ENCODE measurements at places on chromosomes 12 and 14.

DNA sequence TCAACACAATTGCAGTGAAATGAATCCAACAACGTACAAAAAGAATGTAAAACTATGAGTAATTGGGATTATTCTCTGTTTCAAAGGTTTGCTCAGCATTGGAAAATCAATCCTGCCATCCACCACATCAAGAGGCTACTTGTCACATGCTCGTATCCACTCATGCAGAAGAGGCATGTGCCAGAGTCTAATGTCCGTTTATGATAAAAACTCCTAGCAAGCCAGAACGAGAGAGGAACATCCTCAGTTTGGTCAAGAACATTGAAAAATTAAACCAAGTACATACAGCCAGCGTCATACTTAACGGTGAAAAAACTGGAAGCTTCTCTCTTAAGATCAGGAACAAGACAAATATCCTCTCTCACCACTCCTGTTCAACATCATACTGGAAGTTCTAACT lies 563.9 kb upstream of the TMEM132C start:
- DNase-seq: no peak

- no peak for DNase-seq
Measured at GRCh38 chr14:78075033-78075432, 95.1 kb upstream of the NRXN3 start.

- no peak for DNase-seq
Measured at GRCh38 chr14:56213306-56213705, 95.1 kb downstream of the PELI2 start.

- no peak for DNase-seq
Measured at GRCh38 chr12:42442311-42442759, 116.4 kb downstream of the PPHLN1 start.

- no peak for DNase-seq
Measured at GRCh38 chr12:65882486-65882885, 58.2 kb downstream of the HMGA2 start.

- DNase-seq: no peak
Measured at GRCh38 chr14:69375722-69376121, 22.4 kb downstream of the ERH start.

GRCh38 chr14:92443741-92444140 lies 69.8 kb upstream of the RIN3 start:
- DNase-seq: no peak

DNA sequence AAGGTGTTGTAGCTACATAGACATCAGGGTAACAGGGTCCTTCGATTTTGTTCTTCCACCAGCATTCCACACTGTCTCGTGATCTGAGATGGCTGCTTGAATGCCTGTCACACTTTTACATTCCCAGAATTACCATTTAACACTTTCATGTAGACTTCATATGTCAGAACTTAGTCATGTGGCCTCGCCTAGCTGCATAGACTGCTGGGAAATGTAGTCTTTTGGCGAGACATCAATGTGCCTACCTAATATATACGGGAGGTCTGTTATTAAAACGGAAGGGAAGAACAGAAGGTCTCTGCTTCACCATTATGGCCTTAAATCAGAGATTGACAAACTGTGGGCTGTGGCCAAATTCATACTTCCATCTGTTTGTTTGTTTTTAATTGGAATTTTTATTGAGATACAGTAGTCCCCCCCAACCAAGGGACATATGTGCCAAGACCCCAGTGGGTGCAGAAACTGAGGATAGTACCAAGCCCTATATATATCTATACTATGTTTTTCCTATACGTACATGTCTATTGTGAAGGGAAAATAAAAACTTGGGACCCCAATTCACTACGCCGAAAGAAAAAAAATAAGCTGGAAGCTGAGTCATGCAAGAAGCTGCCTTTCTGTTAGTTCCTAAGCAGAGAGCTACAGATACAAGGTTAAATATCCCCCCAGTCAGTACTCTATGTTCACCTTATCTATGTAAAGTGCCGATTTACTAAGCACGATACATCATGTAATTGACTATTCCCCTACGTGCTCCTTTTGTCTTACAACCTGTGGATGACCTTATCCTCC lies 11.3 kb upstream of the HRK start:
- DNase-seq: no peak

DNA sequence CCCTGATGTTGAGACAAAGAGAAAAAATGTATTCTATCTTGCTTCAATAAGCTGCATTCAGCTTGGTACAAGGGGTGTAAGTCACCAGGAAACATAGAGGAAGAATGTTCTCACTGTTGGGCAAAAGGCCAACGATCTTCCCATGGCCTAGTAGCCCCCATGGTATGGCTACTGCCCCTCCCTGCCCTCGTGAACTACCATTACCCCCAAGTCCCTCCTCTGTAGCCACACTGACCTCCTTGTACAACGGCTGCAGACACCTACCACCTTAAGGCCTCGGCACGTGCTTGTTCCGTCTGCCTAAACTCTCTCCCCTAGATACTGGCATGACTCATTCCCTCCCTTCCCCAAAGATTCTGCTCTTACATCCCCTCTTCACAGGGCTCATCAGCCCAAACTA lies 81.9 kb upstream of the ANO2 start:
- DNase-seq: no peak

GRCh38 chr14:94464290-94464689 lies 11.7 kb upstream of the SERPINA11 start:
- no peak for DNase-seq

DNA sequence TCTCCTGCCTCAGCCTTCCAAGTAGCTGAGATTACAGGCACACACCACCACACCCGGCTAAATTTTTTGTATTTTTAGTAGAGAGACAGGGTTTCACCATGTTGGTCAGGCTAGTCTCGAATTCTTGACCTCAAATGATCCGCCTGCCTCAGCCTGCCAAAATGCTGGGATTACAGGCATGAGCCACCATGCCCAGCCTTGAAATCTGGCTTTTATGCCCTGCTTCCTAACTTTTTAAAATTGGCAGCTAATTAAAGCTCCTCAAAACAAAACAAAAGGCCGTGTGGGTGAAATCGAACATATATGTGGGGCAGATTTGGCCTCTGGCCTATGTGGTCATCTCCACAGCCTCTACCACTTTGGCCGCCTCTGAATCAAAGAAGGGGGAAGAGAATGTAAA lies 37.9 kb downstream of the KCTD10 start:
- no peak for DNase-seq

GRCh38 chr12:130687190-130687589 lies 28.9 kb downstream of the RIMBP2 start:
- DNase-seq: no peak
